ENCODE measurements at places on chromosomes 1 and 21.
A peak's percentile ranks its signal among the peaks of the same experiment; 100 is the strongest.

GRCh38 chr1:79005945-79006344 is 585 bp downstream of the ADGRL4 start:
- DNase-seq = no peak
- H3K27ac ChIP-seq = no peak overlapping the region
- peaks cover 2% of the 10 kb centered on the region for H3K27me3 ChIP-seq
- no peaks in the 10 kb centered on the region for H3K36me3 ChIP-seq
- H3K4me1 ChIP-seq = peaks cover 3% of the 10 kb centered on the region

DNA sequence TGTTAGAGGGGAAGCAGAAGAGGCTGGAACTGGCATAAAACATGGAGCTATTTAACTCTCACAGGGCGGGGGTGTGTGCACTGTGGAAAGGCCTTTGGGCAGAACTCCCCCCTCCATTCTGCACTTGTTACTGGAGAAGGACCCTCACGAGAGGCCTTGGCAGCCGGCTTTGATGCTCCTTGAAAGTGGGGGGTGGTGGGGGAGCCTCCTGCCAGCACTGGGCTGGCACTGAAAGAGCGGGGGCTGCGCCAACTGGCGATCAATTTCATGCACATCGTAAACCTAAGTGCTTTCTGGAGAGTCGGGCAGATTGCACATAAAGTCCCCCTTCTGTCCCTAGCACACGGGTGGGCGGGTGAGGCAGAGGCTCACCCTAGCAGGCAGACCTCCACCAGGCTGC is 28.9 kb downstream of the FOXO6 start:
- no peak overlapping the region for H3K4me3 ChIP-seq
- H3K36me3 ChIP-seq = no peaks in the 10 kb centered on the region
- no peak overlapping the region for H3K27ac ChIP-seq
- peaks cover 12% of the 10 kb centered on the region for H3K27me3 ChIP-seq
- H3K4me1 ChIP-seq = peaks cover 28% of the 10 kb centered on the region
- no peak for DNase-seq

- H3K4me3 ChIP-seq = no peak overlapping the region
- H3K4me1 ChIP-seq = no peaks in the 10 kb centered on the region
- no peak overlapping the region for H3K27ac ChIP-seq
- H3K27me3 ChIP-seq = no peaks in the 10 kb centered on the region
- DNase-seq = no peak
- no peaks in the 10 kb centered on the region for H3K36me3 ChIP-seq
Observed at GRCh38 chr1:237542525-237543418, 347.9 kb downstream of the ZP4 start.

DNA sequence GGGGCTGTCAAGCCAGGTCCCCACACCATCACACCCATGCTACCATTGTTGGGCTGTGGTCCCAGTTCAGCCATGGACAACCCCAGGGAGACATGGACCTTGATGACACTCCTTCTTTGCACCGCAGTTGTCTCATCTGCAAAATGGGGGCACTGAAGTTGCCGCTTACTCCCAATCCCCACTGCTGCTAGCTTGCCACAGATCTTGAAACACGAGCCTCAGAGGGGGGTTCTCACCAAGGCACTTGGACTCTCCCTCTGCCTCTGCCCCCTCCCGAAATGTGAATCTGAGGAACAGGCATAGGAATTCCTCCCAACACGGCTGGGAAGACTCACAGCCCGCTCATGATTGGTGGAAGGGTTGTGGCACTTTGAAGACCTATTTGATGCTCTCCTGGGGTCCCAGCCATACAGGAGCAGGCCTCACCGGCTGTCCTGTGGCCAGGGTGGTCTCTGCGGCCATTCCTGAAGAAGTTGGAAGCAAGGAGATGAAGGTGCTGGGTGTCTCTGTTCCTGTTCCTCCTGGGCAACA is 31.1 kb downstream of the RUNX3 start:
- H3K4me3 ChIP-seq = no peak overlapping the region
- H3K4me1 ChIP-seq = peaks cover 21% of the 10 kb centered on the region
- no peak overlapping the region for H3K27ac ChIP-seq
- peaks cover 4% of the 10 kb centered on the region for H3K27me3 ChIP-seq
- no peaks in the 10 kb centered on the region for H3K36me3 ChIP-seq

DNA sequence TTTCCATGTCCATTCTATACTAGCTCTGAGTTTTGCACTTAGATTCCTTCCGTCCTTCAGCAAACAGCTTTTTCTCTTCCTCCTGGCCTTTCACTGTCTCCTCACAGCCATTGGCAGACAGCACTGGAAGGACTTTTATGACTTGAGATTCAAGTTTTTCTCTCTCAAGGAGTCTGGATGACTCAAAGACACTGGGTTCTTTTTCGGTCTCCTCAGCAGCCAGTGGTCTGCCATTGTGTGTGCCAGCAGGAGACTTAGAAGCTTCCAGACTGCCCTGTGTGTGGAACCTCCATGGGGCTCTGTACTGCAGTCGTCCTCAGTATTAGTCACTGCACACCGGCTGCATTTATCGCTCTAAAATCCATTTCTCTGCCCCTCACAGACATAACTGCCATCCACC is 30.5 kb downstream of the NTNG1 start:
- H3K27ac ChIP-seq = peak overlapping the region; percentile 30
- no peak overlapping the region for H3K4me3 ChIP-seq
- no peak for DNase-seq
- H3K27me3 ChIP-seq = no peaks in the 10 kb centered on the region
- H3K36me3 ChIP-seq = no peaks in the 10 kb centered on the region

- peaks cover 2% of the 10 kb centered on the region for H3K27me3 ChIP-seq
- DNase-seq = no peak
- peaks cover 3% of the 10 kb centered on the region for H3K4me1 ChIP-seq
- H3K27ac ChIP-seq = no peak overlapping the region
- H3K36me3 ChIP-seq = no peaks in the 10 kb centered on the region
- H3K4me3 ChIP-seq = no peak overlapping the region
Observed at GRCh38 chr1:225695578-225696337, 42.8 kb upstream of the ENAH start.

- H3K4me1 ChIP-seq = no peaks in the 10 kb centered on the region
- DNase-seq = no peak
- no peak overlapping the region for H3K27ac ChIP-seq
- peaks cover 2% of the 10 kb centered on the region for H3K27me3 ChIP-seq
Observed at GRCh38 chr1:17135530-17135929, 16.3 kb upstream of the PADI2 start.

GRCh38 chr1:27333717-27334279 is 8.0 kb upstream of the SYTL1 start:
- no peaks in the 10 kb centered on the region for H3K36me3 ChIP-seq
- peaks cover 12% of the 10 kb centered on the region for H3K27me3 ChIP-seq

DNA sequence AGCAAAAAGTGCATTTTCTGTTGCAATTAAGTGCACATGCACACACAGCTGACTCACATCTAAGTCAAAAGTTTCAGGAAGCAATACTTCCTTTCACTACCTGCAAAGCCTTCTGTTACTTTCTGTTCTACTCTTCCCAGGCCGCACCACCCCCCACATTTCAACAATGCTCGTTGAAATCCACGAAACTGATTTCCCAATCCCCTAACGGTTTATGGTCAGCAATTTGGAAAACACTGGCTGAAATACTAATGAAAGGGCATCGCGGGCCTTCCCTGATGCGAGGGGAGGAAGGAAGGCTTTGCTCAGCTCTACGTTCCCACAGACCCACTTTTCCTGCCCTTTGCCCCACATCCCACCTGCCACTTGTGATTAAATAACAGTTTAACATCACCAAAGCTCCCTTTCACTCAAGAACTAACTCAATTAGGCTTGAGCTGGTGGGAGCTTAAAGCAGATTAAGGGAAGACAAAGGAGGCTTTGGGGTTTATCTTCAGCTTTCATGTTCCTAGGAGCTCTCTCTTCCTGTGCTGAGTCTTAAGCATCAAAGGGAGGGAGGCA is 243.2 kb upstream of the RAB4A start:
- H3K4me3 ChIP-seq = peak overlapping the region; percentile 68
- no peak for DNase-seq
- H3K27ac ChIP-seq = peak overlapping the region; percentile 90
